ENCODE measurements at places on chromosomes 16 and 17. TPM values are rescaled to one million over a fixed set of nuclear protein-coding genes. Genes with fewer than 3 reads are reported as not detected.

SLC16A6 gene
- 1.7 TPM for total RNA-seq

GRCh38 chr17:21291357-21291756, 6.8 kb downstream of the MAP2K3 start:
- no peak for DNase-seq

DNA sequence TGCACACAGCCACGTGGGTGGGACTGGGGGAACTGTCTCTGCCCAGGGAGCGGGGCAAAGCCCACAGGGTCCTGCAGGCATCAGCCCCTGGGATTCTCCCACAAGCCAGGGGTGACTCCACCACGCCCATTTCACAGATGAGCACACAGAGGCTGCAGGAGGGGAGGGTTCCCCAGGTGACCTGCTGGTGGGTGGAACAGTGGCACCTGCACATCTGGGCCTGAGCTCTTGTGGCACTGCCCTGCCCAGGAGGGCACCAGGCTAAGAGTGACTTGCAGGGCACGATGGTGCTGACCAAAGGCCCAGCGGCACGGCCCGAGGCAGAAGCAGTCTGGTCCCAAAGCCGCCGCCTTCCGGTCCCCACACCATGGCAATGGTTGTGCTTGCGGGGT, 23.9 kb downstream of the PIEZO1 start:
- DNase-seq: no peak

DNA sequence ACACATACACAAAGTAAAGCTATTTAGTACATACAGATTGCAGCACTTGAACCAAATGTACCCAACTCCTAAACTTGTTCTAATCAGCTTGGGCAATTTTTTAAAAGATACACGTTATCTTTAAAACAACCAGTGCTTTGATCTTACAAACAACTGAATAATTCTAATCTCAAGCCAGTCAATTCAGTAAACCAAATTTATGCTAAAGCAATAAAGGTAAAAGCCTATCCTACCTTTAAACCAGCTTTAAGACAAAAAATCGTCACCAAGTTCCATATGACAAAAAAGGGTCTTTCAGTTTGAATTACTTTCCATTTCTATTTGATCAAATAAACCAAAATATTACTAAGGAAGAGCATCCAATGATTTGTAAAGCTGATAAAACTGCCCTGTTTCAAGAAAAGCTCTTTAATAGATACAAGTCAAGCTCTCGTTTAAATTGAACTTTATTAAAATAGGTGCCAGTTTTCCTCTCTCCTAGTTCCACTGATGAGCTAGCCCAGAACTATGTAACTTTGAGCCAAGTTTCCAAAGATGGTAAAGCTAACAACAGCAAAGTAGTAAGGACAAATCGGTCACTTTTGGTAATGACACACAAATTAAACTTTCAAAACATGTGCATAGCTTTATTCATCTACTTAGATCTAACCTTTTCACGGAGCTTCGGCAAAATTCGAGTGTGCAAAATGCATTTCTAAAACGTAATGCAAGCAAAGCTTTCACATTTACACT, 10.2 kb downstream of the CRYBA1 start:
- DNase-seq: no peak

GRCh38 chr17:37546302-37546701, 56.6 kb downstream of the DUSP14 start:
- peak; percentile 39 for DNase-seq

- DNase-seq: no peak
Observed at GRCh38 chr16:50273888-50274325, 7.6 kb downstream of the ADCY7 start.

CDK12 gene
- total RNA-seq: 19.0 TPM

DNA sequence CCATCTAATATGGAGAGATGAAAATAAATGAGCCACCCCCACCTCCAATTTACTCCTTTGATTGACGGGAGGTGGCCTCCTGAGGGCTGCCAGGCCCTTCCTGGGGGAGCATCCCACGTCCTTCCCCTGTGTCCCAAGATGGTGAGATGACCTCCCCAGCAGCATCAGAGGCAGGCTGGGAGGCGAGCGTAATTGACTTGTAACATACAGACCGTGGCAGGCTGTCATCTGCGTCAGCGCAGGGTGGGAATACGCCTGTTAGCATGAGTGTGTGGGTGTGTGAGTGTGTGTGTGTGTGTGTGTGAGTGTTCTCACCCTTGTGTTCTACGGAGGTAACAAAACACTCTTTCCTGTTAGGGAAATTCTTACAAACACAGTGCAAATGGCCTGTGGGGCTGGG, 156.9 kb upstream of the CIBAR2 start:
- DNase-seq: no peak

CNGB1 gene
- 0.72 TPM for total RNA-seq

DNA sequence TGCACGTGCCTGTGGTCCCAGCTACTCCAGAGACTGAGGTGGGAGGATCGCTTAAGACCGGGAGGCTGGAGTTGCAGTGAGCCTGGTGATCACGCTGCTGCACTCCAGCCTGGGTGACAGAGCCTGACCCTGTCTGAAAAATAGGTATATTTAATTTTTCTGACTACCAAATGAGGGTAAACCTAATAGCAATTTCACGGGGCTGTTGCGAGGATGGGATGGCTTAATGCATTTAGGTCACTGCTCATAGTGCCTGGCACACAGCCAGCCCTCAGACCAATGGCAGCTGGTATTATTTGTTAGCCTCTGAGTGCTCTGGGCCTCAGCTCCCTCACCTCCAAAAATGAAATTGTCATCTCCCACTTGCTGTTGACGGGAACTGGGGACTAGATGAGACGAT, 5.9 kb upstream of the CDIP1 start:
- no peak for DNase-seq

GRCh38 chr16:85084841-85085510, 27.3 kb downstream of the CIBAR2 start:
- DNase-seq: no peak

- DNase-seq: no peak
Observed at GRCh38 chr16:10138881-10139280, 43.3 kb downstream of the GRIN2A start.

GRCh38 chr16:71526111-71526631, at the start of gene CHST4:
CHST4 (plus strand) TSS chr16:71526426; CDS start chr16:71536678, 10,252 bp downstream.
- DNase-seq: peak; percentile 43

DNA sequence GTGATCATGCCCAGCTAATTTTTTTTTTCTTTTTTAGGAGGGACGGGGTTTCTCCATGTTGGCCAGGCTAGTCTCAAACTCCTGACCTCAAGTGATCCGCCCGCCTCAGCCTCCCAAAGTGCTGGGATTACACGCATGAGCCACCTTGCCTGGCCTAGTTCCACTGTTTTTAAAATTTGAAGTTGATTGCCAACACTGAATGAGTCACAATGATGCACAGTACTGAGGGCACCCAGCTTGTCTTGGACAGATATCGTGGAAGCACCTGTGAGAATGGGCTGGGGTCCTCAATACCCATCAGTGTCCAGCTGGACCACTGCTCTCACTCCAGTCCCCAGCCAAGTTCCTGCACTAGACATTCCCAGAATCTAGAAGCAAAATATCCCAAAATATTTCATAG, 2.5 kb downstream of the KNOP1 start:
- DNase-seq: no peak

PARD6A gene
- total RNA-seq: 1.9 TPM

DNA sequence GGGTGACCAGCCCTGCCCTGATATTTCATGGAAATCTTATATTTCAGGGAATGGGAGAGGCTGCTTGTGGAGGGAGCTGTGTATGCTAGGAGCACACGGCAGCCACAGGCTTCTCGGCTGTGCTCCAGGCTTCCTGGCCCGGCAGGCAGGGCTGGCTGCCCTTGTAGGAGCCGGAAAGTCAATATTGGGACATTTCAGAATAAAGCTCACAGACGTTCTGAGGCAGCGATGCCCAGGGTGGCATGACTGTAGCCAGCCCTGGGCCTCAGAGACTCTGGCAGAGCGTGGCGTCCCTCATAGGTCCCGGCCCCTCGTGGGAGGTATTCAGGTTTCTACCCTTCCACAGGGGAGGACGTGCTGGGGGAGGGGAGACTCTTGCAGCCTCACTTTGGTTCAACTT, 65.7 kb downstream of the BANP start:
- DNase-seq: no peak

- no peak for DNase-seq
Observed at GRCh38 chr17:6969323-6969726, 26.5 kb upstream of the ALOX12 start.

TP53TG3B gene
- not detected for total RNA-seq

DNA sequence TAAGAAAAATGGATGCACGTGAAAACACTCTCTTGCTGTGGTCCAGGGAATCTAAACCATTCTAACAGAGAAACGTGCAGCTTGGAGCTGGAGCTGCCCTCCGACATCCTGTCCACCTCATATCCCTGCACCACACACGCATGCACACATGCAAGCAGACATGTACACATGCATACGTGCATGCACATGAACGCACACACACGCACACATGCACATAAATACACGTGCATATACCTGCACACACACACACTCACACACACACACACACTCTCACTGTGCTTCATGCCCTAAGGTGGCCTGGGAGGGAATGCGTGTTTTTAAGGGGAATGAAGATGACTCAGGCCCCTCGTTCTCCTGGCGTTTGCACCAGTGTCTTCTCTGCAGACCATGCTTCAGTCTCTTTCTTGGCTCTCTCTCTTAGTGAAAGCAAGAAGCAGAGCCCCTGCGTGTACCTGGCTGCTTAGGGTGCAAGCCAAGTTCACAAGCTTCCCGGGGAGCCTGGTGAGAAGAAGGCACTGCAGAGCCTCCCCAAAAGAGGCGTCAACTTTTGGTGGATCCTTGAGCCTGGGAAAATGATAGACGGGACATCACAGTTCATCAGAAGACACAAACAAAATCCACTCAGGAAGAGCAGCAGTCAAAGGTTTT, 72.8 kb downstream of the GOSR1 start:
- DNase-seq: no peak

SLC5A2 gene
- total RNA-seq: 2.9 TPM

MYH2 gene
- 0.72 TPM for total RNA-seq

DNA sequence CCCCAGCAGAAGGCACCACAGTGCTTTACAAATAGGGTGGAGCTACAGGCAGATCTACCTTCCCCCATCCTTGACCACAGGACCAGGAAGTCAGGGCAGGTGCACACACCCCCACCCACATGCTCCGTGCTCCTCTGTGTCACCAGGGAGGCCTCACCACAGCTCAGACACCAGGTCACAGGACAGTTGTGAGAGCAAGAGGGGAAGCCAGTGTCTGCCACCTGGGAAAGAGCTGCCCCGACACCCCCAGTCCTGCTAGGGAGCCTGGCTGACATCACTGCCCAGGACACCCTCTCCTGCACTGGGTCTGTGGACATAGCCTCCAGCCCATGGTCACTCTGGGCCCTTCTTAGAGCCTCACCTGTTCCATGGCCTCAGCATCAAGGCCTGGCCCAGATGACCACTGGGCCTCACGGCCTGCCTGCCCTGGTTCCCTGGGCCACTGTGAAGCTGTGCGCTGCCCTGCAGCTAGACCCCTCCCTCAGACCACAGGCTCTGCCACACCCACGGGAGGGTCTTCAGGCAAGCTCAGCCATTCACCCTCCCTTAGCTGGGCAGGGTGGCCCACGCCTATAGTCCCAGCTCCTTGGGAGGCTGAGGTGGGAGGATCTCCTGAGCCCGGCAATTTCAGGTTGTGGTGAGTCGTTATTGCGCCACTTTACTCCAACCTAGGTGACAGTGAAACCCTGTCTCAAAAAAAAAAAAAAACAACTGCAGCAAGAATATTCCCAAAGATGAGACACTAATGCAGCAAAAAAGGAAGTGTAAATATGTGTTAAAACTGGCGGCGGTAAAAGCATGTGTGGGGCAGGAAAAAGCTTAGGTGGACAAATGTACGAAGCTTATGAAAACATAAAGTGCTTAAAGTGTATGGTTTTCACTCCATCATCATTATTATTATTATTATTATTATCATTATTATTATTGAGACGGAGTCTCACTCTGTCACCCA, 14.2 kb downstream of the POLR3K start:
- DNase-seq: no peak

DNA sequence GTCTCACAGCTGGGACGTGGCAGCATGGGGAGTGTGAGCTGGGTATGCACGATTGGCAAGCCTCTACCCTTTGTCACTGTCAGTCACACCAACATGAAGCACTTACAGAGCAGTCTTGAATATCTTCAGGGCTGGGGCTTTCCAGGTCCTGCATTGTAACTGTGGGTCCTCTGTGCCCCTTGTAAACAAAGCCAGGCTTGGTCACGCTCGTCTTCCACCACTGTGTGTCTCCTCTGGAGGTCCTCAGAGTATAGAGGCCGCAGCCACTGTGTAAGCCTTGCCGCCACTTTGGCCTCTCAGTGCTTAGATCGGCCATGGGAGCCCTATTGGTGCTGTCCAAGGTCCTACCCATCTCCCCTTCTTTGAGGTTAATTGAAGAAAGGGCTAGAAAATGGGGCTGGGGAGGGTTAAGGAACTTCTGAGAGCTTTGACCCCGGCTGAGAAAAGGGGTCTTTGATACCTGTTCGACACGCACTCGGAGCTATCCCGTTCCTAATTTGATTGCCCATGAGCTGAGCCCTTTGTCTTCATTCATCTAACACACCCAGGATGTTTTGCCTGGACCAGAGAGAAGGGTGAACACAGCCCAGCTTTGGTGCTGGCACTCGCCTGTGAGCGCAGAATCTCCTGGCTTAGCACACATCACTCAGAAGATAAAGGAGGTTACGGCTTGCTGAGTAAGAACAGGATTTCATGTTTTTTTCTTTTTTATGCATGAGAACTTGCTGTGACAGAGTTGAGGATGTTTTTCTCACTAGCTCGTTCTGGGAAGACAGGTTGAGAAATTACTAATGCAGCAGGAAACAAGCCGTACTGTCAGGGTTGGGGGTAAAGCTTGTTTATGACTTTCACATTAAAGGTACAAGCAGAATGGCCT, 267.9 kb downstream of the CPPED1 start:
- peak; percentile 29 for DNase-seq

GRCh38 chr16:53626811-53627210, 76.8 kb downstream of the RPGRIP1L start:
- no peak for DNase-seq

DNA sequence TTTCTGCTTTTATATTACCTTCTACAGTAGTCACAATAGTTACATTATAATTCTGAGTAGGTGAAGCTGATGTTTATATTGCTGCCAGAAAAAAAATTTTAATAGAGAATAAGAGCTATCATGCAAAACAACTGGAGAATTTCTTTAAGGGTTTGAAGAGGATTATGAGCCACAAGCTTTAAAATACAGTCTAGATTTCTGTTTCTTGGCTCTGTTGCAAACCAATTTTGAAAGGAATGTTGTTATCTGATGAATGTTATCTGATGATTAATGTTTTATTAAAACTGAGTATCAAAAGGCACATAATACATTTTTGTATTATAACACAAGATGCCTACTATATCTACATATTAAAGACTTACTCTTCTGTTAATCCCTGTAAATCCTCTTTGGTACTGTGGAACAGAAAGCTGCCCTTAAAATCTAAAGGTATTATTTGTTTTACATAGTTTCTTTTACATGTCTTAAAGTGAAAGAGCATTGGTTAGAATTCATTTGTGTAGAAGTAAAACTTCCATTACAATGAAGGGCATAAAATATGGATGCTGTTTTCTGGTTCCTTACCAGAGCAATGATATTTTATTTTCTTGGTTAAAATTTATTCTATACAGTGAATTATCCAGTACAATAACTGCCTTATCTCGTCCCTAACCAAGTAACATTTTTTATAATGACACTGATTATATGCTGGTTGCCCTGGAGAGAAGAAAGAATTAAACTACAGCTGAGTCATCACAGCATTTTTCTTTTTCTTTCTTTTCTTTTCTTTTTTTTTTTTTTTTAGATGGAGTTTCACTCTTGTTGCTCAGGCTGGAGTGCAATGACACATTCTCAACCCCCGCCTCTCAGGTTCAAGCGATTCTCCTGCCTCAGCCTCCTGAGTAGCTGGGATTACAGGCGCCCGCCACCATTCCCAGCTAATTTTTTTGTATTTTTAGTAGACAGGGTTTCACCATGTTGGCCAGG, 205.7 kb downstream of the TANC2 start:
- peak; percentile 63 for DNase-seq

- no peak for DNase-seq
Observed at GRCh38 chr17:5115673-5116651, at the start of gene USP6. USP6 (plus strand) TSS chr17:5116032; CDS start chr17:5130368, 14,336 bp downstream.

Data from umbilical cord (tissue), 2 donors.